GM03348 (cell line): ENCODE measurements at places on chromosomes 1 and 21.

GRCh38 chr1:50179639-50180038 is 70.9 kb downstream of the ELAVL4 start:
- DNase-seq = no peak

DNA sequence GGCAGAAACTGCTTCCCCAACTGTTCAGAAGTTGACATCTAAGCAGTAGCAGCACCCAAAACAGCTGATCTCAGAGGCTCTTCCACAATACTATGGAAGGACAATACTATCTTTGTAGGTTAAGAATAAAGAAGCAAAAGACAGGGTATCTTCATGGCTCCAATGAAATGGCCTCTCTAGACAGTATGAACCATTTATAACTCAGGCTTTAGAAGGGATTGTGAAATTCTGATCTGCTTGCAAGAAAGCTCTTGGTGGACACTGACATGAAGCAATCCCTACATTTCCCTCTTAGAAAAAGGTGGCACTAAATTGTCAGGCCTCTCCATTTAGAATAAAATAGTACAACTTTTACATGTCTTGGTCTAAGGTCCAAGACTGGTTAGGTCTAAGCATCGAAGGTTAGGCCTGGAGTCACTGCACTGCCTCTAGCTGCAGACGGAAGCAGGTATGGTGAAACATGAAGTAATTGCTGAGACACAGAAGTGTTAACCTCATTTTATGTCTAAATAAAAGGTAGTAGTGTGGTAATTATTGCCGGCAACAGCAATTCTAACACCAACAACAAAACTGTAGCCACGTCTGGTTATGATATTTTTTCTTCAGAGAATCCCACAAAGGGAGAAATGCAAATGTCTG is 50.6 kb upstream of the HP1BP3 start:
- DNase-seq = no peak

DNA sequence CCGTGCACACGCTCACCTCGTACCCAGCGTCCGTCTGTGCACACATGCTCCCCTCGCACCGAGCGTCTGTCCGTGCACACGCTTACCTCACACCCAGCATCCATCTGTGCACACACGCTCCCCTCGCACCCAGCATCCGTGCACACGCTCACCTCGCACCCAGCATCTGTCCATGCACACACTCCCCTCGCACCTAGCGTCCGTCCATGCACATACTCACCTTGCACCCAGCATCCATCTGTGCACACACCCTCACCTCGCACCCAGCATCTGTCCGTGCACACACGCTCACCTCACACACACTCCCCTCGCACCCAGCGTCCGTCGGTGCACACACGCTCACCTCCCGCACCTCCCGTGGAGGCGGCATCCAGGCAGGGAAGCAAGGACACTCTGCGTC is 24.4 kb upstream of the COL18A1 start:
- no peak for DNase-seq

- no peak for DNase-seq
Measured at GRCh38 chr1:166692346-166692745, 146.9 kb upstream of the POGK start.

GRCh38 chr1:59497616-59498015 is 200.7 kb downstream of the FGGY start:
- DNase-seq = no peak

DNA sequence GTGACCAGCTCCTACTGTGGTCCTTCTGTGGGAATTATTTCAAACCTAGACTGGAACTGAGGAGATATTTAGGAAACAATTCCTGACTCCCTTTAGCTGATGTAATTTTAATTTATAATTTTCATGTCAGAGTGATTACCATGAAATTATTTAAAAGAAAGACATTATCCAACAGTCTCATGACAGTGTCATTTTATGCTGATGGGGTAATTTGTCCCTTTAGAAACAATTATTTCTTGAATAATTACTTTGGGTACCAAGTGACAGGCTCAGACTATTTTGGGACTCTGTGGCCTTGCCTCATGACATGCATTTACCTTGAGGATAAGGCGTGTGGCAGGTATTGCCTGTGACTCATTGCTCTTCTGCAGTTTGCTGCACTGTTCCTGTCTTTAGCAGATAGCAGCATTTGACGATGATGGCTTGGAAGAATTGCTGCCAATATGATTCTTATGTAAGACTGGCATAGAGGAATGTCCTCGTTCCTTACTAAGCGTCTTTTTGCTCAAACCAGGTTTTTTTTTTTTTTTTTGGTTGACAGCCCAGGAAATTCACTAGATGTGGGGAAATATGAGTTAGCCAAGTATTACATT is 206.0 kb upstream of the HMCN1 start:
- DNase-seq = no peak

- DNase-seq = no peak
Measured at GRCh38 chr1:29644812-29645211, 408.5 kb downstream of the PTPRU start.

DNA sequence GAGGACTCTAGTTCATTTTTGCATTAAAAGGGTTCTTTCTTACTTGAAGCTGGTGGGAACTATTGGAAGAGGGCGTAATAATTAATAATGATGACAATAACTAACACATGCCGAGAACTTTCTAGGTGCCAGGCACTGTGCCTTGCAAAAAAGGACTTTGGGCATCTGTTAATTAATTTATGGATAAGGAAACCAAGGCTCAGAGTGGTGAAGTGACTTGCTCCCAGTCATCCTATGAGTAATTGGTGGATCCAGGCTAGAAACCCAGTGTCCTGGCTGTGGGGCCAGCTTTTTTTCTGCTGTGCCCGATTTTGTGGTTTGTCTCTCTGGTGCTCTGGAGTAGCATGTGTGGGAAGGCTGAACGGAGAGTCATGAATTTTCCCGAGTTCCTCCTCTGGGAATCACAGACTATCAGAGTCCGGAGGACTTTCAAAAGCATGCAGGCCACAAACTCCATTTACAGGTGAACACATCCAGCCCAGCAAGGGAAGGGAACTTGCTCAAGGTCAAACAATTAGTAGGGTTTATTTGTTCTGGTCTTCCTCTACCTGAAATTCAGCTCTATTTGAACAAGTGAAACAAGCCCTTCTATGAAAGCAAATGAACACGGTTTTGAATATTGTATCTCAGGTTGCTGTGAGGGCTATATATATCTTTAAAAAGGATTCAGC is 23.4 kb downstream of the ROR1 start:
- peak; percentile 59 for DNase-seq

GRCh38 chr1:118486199-118486598 is 301.2 kb upstream of the SPAG17 start:
- no peak for DNase-seq

DNA sequence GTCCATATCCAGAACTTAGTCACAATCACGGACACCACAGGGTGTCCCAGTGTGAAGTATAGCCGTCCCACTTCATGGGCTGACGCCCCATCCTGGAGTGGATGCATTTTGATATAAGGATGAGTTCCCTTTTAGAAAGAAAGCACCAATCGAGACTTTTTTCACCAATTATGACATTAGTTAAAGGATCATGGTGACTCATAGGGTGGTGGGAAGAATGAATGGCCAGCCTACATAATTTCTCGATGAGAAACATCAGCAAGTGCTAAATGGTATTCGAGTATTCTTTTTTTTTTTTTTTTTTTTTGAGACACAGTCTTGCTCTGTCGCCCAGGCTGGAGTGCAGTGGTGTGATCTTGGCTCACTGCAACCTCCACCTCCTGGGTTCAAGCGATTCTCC is 38.5 kb upstream of the USP1 start:
- DNase-seq = peak; percentile 83

- DNase-seq = no peak
Measured at GRCh38 chr21:15061747-15062605, 2.8 kb downstream of the NRIP1 start.

GRCh38 chr1:17314491-17314971 is 6.5 kb downstream of the PADI4 start:
- no peak for DNase-seq

GRCh38 chr1:85494074-85494903 is 29.3 kb upstream of the DDAH1 start:
- no peak for DNase-seq

- DNase-seq = no peak
Measured at GRCh38 chr1:166164646-166164994, 2.2 kb downstream of the FAM78B start.

GRCh38 chr1:20191266-20191825 is 5.0 kb upstream of the PLA2G2C start:
- no peak for DNase-seq

- no peak for DNase-seq
Measured at GRCh38 chr1:223622132-223622842, 43.2 kb downstream of the CAPN8 start.

GRCh38 chr1:94734963-94735901 is 84.9 kb upstream of the SLC44A3 start:
- peak; percentile 45 for DNase-seq

DNA sequence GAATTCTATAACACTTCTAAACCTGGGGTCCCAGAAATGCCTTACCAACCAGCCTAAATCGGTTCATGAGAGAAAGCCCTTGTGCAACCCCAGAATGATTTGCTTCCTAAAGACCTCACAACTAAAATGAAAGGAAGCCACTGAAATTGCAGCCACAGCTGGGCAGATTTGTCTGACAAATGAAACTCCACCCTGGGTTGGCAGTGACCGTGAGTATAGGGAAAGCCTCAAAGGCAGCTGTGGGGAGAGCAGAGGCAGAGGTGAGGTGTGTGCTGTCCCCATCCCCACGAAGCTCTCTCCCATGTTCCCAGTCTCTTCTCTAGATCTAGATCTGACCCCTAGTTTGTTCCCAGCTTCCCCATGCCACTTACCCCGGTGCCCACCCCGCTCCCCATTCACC is 23.1 kb downstream of the RHBDL2 start:
- DNase-seq = no peak

- no peak for DNase-seq
Measured at GRCh38 chr1:222852326-222852725, 37.5 kb downstream of the DISP1 start.

DNA sequence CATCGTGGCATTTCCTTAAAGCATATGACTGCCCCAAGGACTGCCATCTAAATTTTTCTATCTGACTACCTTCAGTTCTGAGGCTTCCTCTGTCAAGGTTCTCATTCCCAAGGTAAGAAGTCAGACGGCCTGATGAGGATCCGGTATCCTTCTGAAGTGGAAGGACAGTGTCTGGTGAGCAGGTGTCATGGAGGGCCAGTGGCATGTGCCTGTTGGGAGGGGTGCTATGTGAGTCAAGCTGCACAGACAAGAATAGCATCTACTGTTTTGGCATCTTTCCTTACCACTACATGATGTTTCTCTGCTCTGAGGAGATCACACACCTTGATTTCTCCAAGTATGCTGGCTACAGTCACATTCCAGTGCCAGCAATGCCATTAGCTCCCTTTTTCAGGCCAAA is 99.6 kb upstream of the RGS1 start:
- DNase-seq = no peak

- peak; percentile 8 for DNase-seq
Measured at GRCh38 chr1:196063294-196063693, 544.9 kb downstream of the KCNT2 start.

- DNase-seq = peak; percentile 64
Measured at GRCh38 chr1:81414488-81415015, 386.2 kb upstream of the ADGRL2 start.
